Activated naive CD4-positive, alpha-beta T cell treated with anti-CD3 and anti-CD28 coated beads, Interleukin-2, amount 10 ng/mL, durations not matched to agents 7 days and 5 days (primary cell): ENCODE measurements at places on chromosomes 2 and 18.

- H3K36me3 ChIP-seq = no peaks in the 10 kb centered on the region
- no peaks in the 10 kb centered on the region for H3K4me1 ChIP-seq
- no peak for DNase-seq
Measured at GRCh38 chr2:2524348-2524941, 193.4 kb upstream of the MYT1L start.

GRCh38 chr18:76547296-76547695 lies 52.3 kb upstream of the ZNF516 start:
- H3K36me3 ChIP-seq = no peaks in the 10 kb centered on the region
- H3K4me1 ChIP-seq = no peaks in the 10 kb centered on the region
- H3K27ac ChIP-seq = no peak overlapping the region

DNA sequence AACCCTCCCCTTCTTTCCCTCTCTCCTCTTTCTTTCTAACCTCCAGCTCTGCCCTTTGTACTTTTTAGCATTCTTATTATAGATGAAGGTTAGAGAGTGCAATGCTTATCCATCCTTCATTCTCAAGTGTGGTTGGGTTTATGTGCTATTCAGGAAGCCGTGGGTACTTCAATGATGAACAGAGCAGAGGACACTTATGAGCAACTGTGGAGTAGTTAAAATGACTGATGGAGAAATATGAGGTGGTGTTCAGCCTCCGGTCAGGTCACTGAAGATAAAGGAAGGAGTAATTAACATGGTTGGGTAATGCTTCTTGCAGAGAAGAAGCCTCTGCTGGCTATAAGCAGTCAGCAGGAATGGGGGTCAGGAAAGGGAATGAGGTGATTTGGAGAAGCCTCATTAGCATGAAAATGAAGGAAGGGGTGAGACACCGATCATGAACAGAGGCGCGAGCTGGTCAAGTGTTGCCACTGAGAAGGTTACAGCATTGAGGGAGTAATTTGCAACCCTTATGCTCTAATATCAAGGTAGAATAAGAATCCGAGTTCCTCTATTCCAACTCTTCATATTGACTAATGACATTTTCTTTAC lies 174.7 kb downstream of the LPIN1 start:
- no peak for DNase-seq
- H3K4me1 ChIP-seq = no peaks in the 10 kb centered on the region
- H3K27me3 ChIP-seq = peaks cover 9% of the 10 kb centered on the region
- no peaks in the 10 kb centered on the region for H3K36me3 ChIP-seq

DNA sequence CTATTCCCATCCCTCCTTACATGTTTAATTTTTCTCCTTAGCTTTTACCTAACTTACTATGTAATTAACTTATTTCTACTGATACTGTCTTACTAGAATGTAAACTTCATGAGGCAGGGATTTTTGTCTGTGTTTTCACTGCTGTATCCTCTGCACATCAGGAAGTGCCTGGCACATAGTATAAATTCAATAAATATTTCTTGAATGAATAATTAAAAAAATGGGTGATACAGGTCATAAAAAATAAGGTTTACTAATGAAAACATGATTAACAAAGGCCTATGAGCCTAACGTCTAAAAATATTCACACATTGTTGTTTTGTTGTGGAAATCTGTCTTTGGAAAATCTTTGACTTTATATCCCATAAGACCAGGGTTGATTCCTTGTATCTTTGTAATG lies 4.5 kb downstream of the RBKS start:
- no peak for DNase-seq
- no peak overlapping the region for H3K4me3 ChIP-seq
- H3K27me3 ChIP-seq = peaks cover 6% of the 10 kb centered on the region
- no peaks in the 10 kb centered on the region for H3K36me3 ChIP-seq

DNA sequence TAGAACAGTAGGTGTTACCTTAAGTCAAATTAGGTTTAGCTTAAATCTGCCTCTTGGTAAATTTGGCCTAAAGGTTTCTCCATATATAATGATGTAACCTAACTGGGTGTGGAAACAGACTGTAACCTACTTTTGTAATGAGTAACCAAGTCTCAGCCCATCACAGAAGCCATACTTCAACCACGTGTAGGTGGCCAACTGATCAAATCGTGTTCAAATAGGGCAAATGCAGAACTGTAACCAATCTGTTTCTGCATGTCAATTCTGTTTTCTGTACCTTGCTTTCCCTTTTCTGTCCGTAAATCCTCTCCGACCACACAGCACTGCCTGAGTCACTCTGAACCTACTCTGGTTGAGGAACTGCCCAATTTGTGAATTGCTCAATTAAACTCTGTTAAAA lies 34.0 kb upstream of the PLA2R1 start:
- no peaks in the 10 kb centered on the region for H3K27me3 ChIP-seq
- no peak overlapping the region for H3K27ac ChIP-seq
- H3K4me3 ChIP-seq = no peak overlapping the region
- H3K36me3 ChIP-seq = no peaks in the 10 kb centered on the region
- DNase-seq = no peak

DNA sequence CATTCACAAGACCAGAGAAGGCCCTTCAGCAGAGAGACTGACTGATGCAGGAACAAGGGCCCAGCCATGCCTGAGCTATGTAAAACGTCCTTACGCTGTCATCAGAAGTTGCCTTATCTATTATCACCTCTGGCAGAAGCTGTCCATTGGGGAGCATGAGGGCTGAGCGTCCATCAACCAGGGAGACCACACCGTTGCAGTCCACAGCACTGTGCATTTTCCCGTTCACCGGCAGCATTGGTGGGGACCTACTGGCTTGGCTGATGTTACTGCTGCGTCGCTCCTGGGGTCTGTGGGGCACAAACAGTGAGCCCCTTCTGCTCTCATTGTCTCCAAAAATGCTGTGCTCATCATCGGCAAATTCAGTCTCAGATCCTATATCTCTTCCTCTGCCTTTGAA lies 91.4 kb downstream of the SCN9A start:
- no peak overlapping the region for H3K27ac ChIP-seq
- no peak overlapping the region for H3K4me3 ChIP-seq
- no peaks in the 10 kb centered on the region for H3K4me1 ChIP-seq
- no peak for DNase-seq
- H3K36me3 ChIP-seq = no peaks in the 10 kb centered on the region
- H3K27me3 ChIP-seq = no peaks in the 10 kb centered on the region

GRCh38 chr18:13268158-13269012 lies 49.8 kb downstream of the LDLRAD4 start:
- peaks cover 4% of the 10 kb centered on the region for H3K27me3 ChIP-seq
- peaks cover 73% of the 10 kb centered on the region for H3K4me1 ChIP-seq
- H3K27ac ChIP-seq = no peak overlapping the region
- no peak for DNase-seq
- H3K36me3 ChIP-seq = peaks cover 5% of the 10 kb centered on the region

DNA sequence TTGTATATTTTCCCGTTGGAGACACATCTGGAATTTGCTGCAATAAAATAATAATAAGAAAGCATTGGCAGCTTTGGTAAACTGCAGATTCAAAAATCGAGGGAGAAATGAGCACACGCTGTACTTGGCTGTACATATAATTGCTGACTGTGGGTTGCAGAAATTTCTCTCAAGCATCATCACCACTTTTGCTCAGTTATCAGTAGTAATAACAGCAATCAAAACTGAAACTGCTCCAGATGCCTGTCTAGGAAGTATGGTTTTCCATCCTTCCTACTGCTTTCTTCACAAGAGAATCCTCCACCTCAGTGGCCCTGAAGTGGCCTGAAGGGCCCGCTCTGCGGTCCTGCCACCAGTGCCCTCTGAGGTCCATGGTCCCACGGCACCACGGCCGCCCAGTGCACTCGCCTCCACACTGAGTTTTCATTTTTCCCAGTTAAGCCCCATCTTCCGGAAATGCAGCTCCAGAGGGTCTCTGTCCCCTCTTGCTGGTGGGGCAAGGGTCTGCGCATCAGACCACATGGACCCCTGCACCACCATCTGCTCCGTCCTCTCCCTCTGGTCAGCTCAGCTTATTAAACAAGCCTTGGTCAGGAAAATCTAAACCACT lies 3.9 kb downstream of the DUSP28 start:
- peak; percentile 15 for DNase-seq
- H3K27ac ChIP-seq = peak overlapping the region; percentile 95
- peak overlapping the region; percentile 91 for H3K4me3 ChIP-seq

DNA sequence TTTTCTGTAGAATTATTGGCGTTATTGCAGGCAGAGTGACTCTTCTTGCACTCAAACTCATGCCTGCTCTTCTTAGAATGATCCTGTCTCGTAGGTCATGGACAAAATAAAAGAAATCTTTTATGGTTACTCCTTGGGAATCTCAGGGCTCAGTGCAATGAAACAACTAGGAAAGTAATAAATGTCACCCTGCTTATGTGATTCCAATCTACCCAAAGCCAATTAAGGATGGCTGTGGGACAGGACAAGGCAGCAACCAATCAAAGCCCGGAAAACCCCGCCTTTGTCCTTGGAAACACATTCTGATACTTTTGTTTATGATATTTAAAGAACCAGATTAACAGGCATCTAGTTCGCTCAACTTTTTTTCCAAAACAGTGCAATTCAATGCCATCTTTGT lies 53.0 kb downstream of the GRB14 start:
- H3K27ac ChIP-seq = no peak overlapping the region
- no peak overlapping the region for H3K4me3 ChIP-seq
- H3K36me3 ChIP-seq = no peaks in the 10 kb centered on the region
- no peaks in the 10 kb centered on the region for H3K27me3 ChIP-seq
- no peak for DNase-seq

GRCh38 chr2:101596333-101596732 lies 101.2 kb upstream of the MAP4K4 start:
- H3K4me3 ChIP-seq = no peak overlapping the region
- peaks cover 9% of the 10 kb centered on the region for H3K27me3 ChIP-seq
- no peaks in the 10 kb centered on the region for H3K36me3 ChIP-seq
- no peak overlapping the region for H3K27ac ChIP-seq

GRCh38 chr2:209581040-209581439 lies 157.2 kb downstream of the MAP2 start:
- DNase-seq = no peak
- H3K4me1 ChIP-seq = peaks cover 4% of the 10 kb centered on the region
- H3K27ac ChIP-seq = no peak overlapping the region
- no peaks in the 10 kb centered on the region for H3K27me3 ChIP-seq
- no peak overlapping the region for H3K4me3 ChIP-seq

- H3K27me3 ChIP-seq = no peaks in the 10 kb centered on the region
- no peak overlapping the region for H3K4me3 ChIP-seq
- H3K36me3 ChIP-seq = no peaks in the 10 kb centered on the region
- no peaks in the 10 kb centered on the region for H3K4me1 ChIP-seq
- DNase-seq = no peak
Measured at GRCh38 chr18:68796936-68797690, 767 bp upstream of the CCDC102B start.

GRCh38 chr2:216031960-216032689 lies 18.8 kb upstream of the MREG start:
- peaks cover 26% of the 10 kb centered on the region for H3K4me1 ChIP-seq
- H3K27me3 ChIP-seq = no peaks in the 10 kb centered on the region
- DNase-seq = no peak

- no peaks in the 10 kb centered on the region for H3K4me1 ChIP-seq
- no peaks in the 10 kb centered on the region for H3K36me3 ChIP-seq
- no peak overlapping the region for H3K27ac ChIP-seq
Measured at GRCh38 chr18:48672671-48673340, 134.0 kb downstream of the CTIF start.

GRCh38 chr2:113291191-113291590 lies 12.5 kb upstream of the PAX8 start:
- no peak for DNase-seq
- no peaks in the 10 kb centered on the region for H3K36me3 ChIP-seq
- H3K4me3 ChIP-seq = no peak overlapping the region
- H3K27me3 ChIP-seq = peaks cover 90% of the 10 kb centered on the region

GRCh38 chr2:128280901-128281321 lies 37.8 kb downstream of the HS6ST1 start:
- H3K27me3 ChIP-seq = no peaks in the 10 kb centered on the region
- H3K27ac ChIP-seq = no peak overlapping the region
- peaks cover 19% of the 10 kb centered on the region for H3K4me1 ChIP-seq

- no peaks in the 10 kb centered on the region for H3K4me1 ChIP-seq
- no peak overlapping the region for H3K27ac ChIP-seq
- H3K36me3 ChIP-seq = no peaks in the 10 kb centered on the region
- DNase-seq = no peak
- no peaks in the 10 kb centered on the region for H3K27me3 ChIP-seq
Measured at GRCh38 chr2:4408321-4408720, 704.9 kb downstream of the DCDC2C start.

DNA sequence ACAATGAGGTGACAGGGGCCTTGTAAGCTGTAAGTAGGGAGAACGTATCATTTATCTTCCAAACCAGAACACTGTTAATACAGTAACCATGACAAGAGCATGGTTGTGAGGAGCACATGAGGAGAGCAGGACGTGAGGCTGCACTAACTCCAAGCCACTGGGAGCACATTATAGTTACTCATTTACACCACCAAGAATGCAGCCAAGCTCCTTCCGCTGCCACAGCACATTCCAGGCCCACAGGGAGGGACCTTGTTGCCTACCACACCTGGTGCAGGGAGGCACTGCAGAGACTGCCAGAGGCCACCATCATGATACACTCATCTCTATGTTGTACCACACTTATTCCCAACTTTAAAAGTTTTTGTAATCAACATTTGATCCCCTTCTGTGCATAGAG lies 13.5 kb upstream of the SFXN5 start:
- H3K36me3 ChIP-seq = peaks cover 2% of the 10 kb centered on the region
- no peaks in the 10 kb centered on the region for H3K27me3 ChIP-seq
- no peaks in the 10 kb centered on the region for H3K4me1 ChIP-seq
- DNase-seq = no peak

- H3K27me3 ChIP-seq = peaks cover 4% of the 10 kb centered on the region
- no peak overlapping the region for H3K4me3 ChIP-seq
- no peaks in the 10 kb centered on the region for H3K36me3 ChIP-seq
- no peaks in the 10 kb centered on the region for H3K4me1 ChIP-seq
- no peak overlapping the region for H3K27ac ChIP-seq
- DNase-seq = no peak
Measured at GRCh38 chr18:25503567-25504081, 151.7 kb upstream of the ZNF521 start.

GRCh38 chr2:64145119-64145518 lies 899 bp upstream of the PELI1 start:
- DNase-seq = no peak
- H3K27me3 ChIP-seq = no peaks in the 10 kb centered on the region
- peaks cover 5% of the 10 kb centered on the region for H3K36me3 ChIP-seq
- H3K27ac ChIP-seq = no peak overlapping the region
- peaks cover 16% of the 10 kb centered on the region for H3K4me1 ChIP-seq

GRCh38 chr2:216553482-216554240 lies 55.0 kb downstream of the RPL37A start:
- H3K27ac ChIP-seq = no peak overlapping the region
- peaks cover 18% of the 10 kb centered on the region for H3K27me3 ChIP-seq
- no peak for DNase-seq
- H3K36me3 ChIP-seq = no peaks in the 10 kb centered on the region
- H3K4me1 ChIP-seq = no peaks in the 10 kb centered on the region

GRCh38 chr2:217086718-217087117 lies 226.9 kb upstream of the TNP1 start:
- H3K27ac ChIP-seq = no peak overlapping the region
- no peaks in the 10 kb centered on the region for H3K36me3 ChIP-seq
